ENCODE measurements at places on chromosomes 13 and 19. TPM values are rescaled to one million over a fixed set of nuclear protein-coding genes. Genes with fewer than 3 reads are reported as not detected.

The KIR3DL2 gene
- polyA plus RNA-seq = not detected

The IGFLR1 gene
- polyA plus RNA-seq = 5.8 TPM

The BCL3 gene
- polyA plus RNA-seq = 13.2 TPM

The MATK gene
- polyA plus RNA-seq = 0.16 TPM

The THSD8 gene
- polyA plus RNA-seq = 2.5 TPM

The SLITRK5 gene
- polyA plus RNA-seq = not detected

The ZNF222 gene
- 2.4 TPM for polyA plus RNA-seq

The MAP4K1 gene
- 0.68 TPM for polyA plus RNA-seq

The ZNF763 gene
- polyA plus RNA-seq = 0.82 TPM

The ZNF737 gene
- 0.45 TPM for polyA plus RNA-seq

The STOML3 gene
- polyA plus RNA-seq = not detected

The IL11 gene
- 0.06 TPM for polyA plus RNA-seq

The GPC5 gene
- not detected for polyA plus RNA-seq

The PLK5 gene
- polyA plus RNA-seq = 0.35 TPM

The KL gene
- 0.52 TPM for polyA plus RNA-seq

The KLF1 gene
- 0.18 TPM for polyA plus RNA-seq

The SIGLEC12 gene
- polyA plus RNA-seq = 0.05 TPM

The SLC15A1 gene
- 0.19 TPM for polyA plus RNA-seq

The JSRP1 gene
- 110 TPM for polyA plus RNA-seq

The TPT1 gene
- 19,074 TPM for polyA plus RNA-seq

The DMKN gene
- 0.21 TPM for polyA plus RNA-seq

The POSTN gene
- 6.3 TPM for polyA plus RNA-seq

The CYP2F1 gene
- not detected for polyA plus RNA-seq

The SLITRK6 gene
- 0.03 TPM for polyA plus RNA-seq

The CBLC gene
- polyA plus RNA-seq = not detected

The ZNF208 gene
- polyA plus RNA-seq = 0.19 TPM

The PTH2 gene
- polyA plus RNA-seq = not detected

The ADPRHL1 gene
- polyA plus RNA-seq = 219 TPM

The PRR22 gene
- 0.57 TPM for polyA plus RNA-seq

The TMEM255B gene
- polyA plus RNA-seq = 1.3 TPM

The PDX1 gene
- polyA plus RNA-seq = not detected

The ZNF613 gene
- 4.5 TPM for polyA plus RNA-seq

The USHBP1 gene
- 3.7 TPM for polyA plus RNA-seq

The TEX30 gene
- 16.0 TPM for polyA plus RNA-seq

The CYP4F2 gene
- not detected for polyA plus RNA-seq
